ENCODE measurements at places on chromosomes 2 and 18.
A peak's percentile ranks its signal among the peaks of the same experiment; 100 is the strongest.

DNA sequence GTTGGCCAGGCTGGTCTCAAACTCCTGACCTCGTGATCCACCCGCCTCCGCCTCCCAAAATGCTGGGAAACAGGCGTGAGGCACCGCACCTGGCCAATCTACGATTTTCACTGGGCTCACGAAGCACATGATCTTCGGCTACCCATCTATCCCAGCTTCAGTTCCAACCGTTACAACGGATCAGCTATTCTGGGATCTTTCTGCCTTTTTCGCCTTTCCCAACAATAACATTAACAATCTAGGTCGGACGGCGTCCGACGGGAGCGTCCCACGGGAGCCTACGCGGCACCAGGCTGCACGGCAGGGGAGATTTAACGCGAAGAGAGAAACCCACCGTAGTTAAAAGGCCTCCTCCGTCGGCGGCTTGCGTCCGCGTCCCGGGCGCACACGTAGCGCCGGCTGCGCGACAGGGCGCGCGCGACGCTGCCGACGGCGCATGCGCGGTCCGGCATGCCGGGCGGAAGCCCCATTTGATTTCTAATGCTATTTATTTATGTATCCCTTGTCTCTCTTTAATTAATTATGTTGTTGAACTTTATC, at the start of gene MSL3B:
Gene MSL3B, minus strand, starts transcription at position 394 of the 540 bp plus-strand sequence.
- DNase-seq = peak; percentile 72

DNA sequence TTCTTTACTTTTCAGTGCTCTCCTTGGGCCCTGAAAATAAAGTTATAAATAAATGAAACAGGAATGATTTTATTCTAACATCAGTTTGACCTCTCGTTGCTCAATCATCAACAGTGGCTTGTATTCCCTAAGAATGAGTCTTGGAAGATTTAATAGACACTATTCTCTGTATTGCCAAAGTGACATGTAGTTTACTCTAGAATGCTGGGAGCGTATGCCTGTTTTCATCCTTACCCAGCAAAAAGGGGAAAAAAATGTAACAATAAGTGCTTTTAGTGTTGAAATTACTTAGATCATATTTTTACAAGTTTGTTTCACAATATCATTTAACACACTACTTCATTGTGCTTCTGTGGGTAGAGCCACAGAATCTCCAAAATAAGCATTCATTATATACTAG, 240.6 kb upstream of the CWC22 start:
- DNase-seq = no peak

DNA sequence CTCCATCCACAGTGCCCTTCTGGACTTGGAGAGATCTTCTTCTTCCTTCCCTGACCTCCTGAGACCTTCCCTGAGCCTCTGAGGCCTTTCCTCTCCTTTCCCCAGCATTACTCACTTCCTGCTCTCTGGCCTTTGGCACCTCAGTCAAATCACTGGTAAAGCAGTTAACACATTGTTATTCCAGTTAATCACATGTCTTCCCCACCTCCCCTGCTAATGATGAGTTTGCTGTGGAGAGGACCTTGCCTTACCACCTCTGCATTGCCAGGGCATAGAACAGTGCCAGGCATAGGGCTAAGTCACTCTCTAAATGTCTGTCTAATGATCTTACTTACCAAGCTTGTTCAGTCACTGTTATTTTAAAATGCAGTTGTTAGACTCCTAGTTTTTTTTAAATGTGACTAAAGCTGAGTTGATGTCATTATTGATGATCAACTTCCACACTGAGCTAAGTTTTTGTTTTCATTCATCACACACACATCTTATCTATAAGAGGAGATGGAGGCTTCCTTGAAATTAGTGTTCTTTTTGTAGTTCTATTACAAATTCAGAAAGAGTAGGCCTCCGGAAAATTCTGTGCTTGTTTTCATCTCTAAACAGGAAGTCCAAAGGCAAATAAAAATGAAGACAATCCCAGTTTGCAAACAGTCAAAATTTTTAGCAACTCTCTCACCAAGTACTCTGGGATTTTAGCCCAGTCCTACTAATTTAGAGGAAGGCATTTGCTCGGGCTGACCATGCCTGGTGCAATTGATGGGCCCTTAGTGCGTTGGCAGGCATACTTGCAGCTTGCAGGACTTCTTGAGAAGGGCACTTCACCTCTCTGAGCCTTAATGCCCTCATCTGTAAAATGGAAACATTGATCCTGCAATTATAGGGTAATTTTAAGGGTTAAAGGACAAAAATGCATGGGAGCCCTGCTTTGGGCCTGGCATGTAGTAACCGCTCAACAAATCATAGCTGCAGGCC, 113.7 kb upstream of the SPRED2 start:
- no peak for DNase-seq

- DNase-seq = no peak
Measured at GRCh38 chr2:133740500-133740899, 172.2 kb upstream of the NCKAP5 start.

GRCh38 chr2:172578054-172578453, 22.2 kb downstream of the PDK1 start:
- no peak for DNase-seq

- DNase-seq = no peak
Measured at GRCh38 chr2:219453671-219454590, 19.3 kb downstream of the SPEG start.

- no peak for DNase-seq
Measured at GRCh38 chr2:84959095-84959565, 11.8 kb upstream of the KCMF1 start.

GRCh38 chr2:22355816-22356433, 1029.1 kb upstream of the KLHL29 start:
- DNase-seq = peak; percentile 55

GRCh38 chr2:150138587-150138986, 348.9 kb downstream of the RND3 start:
- DNase-seq = no peak

- DNase-seq = no peak
Measured at GRCh38 chr2:31151501-31151900, 13.3 kb upstream of the GALNT14 start.

DNA sequence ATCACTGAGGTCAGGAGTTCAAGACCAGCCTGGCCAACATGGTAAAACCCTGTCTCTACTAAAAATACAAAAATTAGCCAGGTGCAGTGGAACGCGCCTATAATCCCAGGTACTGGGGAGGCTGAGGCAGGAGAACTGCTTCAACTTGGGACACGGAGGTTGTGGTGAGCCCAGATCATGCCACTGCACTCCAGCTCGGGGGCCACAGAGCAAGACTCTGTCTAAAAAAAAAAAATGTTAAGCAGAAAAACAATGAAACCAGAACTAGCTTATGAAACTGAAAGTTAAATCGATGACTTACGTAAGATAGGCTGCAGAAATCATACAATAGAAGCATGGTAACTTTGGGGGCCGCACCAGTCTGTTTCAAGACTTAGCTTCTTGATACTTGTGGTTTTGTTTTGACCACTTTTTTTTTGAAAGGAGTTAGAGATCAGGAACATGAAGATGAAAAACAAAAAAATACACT, 6.2 kb upstream of the GPR155 start:
- DNase-seq = no peak

DNA sequence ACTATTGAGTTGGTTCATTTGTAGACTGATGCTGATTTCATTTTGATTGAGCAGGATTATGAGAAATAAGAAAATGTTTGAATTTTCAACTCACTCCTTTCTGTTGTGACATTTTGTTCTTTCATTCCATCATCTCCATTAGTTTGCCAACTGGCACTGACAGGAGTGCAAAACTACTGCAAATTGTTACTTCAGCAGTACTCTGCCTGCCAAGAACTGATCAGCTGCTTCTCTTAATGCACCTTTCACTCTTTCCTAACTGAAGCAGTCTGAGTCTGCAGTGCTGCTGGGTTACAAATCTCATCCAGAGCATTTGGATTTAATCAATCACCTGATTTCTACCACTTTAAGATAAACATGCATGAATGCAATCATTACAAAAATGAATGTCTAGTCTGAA, 70.9 kb downstream of the TMEFF2 start:
- DNase-seq = no peak

- DNase-seq = no peak
Measured at GRCh38 chr2:162327134-162327769, 8.8 kb upstream of the IFIH1 start.

- DNase-seq = no peak
Measured at GRCh38 chr18:37299471-37300304, 265.9 kb downstream of the CELF4 start.

DNA sequence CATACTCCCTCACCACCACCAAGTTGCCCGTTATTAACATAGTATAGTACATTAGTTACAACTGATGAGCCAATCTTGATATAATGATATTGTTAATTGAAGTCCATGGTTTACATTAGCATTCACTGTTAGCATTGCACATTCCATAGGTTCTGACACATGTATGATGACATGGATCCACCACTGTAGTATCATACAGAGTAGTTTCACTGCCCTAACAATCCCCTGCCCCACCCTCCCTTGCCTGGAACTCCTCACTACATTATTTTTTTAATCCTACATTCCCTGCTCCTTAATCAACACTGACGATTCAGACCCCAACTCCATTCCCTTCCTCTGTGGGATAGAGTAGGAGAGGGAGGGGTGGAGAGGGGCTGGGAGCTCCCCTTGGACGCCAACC, 20.2 kb upstream of the ST3GAL5 start:
- DNase-seq = no peak

GRCh38 chr2:144086965-144087364, 433.0 kb downstream of the ZEB2 start:
- DNase-seq = no peak

- DNase-seq = no peak
Measured at GRCh38 chr2:2842466-2842865, 511.4 kb upstream of the MYT1L start.

DNA sequence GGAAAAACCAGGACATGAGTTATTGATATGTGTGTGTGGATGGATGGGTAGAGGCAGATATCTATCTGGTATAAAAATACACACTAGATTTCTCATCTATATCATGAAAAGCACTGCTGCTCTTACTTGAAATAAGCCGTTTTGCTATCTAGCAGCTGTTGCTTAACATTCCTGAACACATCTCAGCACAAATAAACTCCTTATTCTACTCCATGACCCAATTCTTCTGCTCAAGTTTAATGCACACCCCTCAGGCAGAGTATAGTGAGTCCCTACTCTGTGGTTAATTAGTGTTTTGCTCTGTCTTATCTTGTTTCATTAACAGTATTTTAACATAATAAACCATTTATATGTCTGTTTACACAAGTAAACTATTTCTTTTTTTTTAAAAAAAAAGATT, 134.2 kb downstream of the CBLN2 start:
- no peak for DNase-seq

GRCh38 chr18:70246061-70246466, 40.6 kb upstream of the RTTN start:
- no peak for DNase-seq

GRCh38 chr2:183408562-183408961, 284.3 kb downstream of the NUP35 start:
- no peak for DNase-seq

GRCh38 chr2:65045651-65046050, 10.6 kb upstream of the CEP68 start:
- DNase-seq = no peak

GRCh38 chr2:171584001-171584400, 61.7 kb downstream of the CYBRD1 start:
- no peak for DNase-seq

GRCh38 chr2:101617796-101618195, 79.7 kb upstream of the MAP4K4 start:
- no peak for DNase-seq
